Stimulated activated CD8-positive, alpha-beta memory T cell treated with anti-CD3 and anti-CD28 coated beads, Interleukin-7, amount 100 ng/mL, for 4 hours (primary cell): ENCODE measurements at places on chromosomes 3 and 15.

GRCh38 chr15:32716915-32717425 is 834 bp upstream of the GREM1 start:
- no peak for DNase-seq

DNA sequence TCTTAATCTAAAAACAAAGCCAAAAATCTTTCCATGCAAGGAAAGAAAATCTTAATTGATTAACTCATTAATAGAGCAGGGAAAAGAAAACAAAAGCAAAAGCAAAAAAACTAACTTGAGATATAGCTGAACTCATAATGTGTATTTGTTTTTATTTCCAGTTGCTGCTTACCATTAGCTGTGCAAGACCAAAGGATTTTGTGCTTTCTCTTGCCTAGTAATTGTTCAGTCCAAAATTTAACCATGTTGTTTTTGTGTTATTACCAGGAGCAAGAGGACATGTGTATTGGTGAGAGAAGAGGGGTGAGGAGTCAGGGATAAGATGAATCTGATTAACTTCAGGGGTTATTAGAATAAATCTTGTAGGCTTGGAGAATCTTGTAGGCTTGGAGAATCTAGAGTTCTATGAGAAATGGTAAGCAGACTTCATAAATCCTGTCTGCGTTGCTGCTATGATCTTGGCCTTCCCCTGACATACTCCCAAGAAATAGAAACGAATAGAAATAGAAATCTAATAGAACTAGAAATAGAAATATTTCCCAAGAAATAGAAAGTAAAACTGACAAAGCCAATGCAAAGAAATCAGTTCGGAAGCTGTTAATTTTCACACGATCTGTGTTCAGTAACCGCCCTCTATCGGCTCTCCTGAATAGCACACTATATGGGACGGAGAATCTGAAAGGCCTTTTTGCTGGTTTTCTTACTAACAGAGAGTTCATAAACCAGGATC is 72.6 kb upstream of the TNFSF10 start:
- peak; percentile 34 for DNase-seq

DNA sequence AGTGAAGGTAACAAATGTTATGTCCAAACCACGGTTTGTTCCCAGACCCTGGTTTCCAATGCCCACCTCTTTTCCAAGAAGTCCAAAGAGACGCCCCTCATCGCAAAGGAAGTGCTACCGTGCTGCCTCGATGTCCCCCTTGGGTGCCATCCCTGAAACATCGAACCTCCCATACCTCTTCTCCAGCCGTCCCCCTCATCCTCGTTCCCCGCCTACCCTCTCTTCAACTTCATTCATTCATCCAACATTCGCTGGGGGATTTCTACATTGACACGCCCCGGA is 467 bp downstream of the TIPIN start:
- no peak for DNase-seq

GRCh38 chr15:82317091-82317489 is 32.2 kb downstream of the GOLGA6L10 start:
- no peak for DNase-seq

GRCh38 chr3:30437171-30437601 is 169.2 kb upstream of the TGFBR2 start:
- no peak for DNase-seq

GRCh38 chr3:84108442-84108971 is 850.3 kb upstream of the CADM2 start:
- DNase-seq = no peak

- DNase-seq = no peak
Observed at GRCh38 chr3:19334120-19334519, 185.8 kb downstream of the KCNH8 start.

DNA sequence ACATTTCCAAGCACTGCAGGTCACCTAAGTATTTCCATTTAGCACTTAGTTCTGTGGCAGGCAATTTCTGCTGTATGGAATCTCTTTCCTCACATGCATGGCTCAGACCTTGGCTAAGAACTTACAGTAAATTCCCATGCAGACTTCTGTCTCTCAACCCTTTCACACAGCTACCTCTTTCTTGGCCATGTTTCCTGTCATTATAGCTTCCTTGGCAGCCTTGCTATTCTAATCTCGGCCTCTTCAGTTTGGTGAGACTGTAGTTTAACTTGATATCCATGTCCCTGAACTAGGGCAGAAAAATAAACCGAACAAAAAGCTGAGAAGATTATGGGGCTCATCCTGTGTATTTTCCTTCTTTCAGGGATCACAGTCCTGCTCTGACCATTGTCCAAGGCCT is 96.0 kb downstream of the SPATA16 start:
- no peak for DNase-seq

GRCh38 chr3:175146258-175146657 is 287.1 kb downstream of the NAALADL2 start:
- no peak for DNase-seq

GRCh38 chr3:192844836-192845525 is 72.7 kb downstream of the MB21D2 start:
- DNase-seq = no peak

- DNase-seq = no peak
Observed at GRCh38 chr3:48039487-48040190, 23.4 kb upstream of the MAP4 start.
